Type B pancreatic cell (in vitro differentiated cells): ENCODE measurements at places on chromosomes 1 and 21. TPM values are rescaled to one million over a fixed set of nuclear protein-coding genes. Genes with fewer than 3 reads are reported as not detected.

GRCh38 chr1:54813485-54814125 lies 12.5 kb upstream of the TTC22 start:
- peak; percentile 37 for DNase-seq

DNA sequence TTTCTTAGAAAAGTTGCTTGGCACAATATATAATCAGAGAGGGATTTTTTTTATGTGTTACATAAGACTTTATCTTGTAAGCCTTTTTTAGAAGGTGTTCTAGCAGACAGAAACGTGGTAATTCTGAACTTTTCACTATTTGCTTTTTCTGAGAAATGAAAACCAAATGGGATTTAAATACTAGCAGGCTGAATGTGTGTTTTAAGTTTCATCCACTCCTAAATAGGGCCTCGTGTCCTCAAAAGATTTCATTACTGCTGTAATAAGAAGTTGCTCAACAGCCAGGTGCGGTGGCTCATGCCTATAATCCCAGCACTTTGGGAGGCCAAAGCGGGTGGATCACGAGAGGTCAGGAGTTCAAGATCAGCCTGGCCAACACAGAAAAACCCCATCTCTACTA lies 44.7 kb upstream of the FMO2 start:
- no peak for DNase-seq

RGS7 gene
- total RNA-seq, result 2.2 and 2.5 TPM in 2 replicates

HES2 gene
- total RNA-seq, result 5.9 and 22.1 TPM in 2 replicates

- DNase-seq, result no peak
Observed at GRCh38 chr1:232868793-232869491, 63.7 kb downstream of the MAP10 start.

DNA sequence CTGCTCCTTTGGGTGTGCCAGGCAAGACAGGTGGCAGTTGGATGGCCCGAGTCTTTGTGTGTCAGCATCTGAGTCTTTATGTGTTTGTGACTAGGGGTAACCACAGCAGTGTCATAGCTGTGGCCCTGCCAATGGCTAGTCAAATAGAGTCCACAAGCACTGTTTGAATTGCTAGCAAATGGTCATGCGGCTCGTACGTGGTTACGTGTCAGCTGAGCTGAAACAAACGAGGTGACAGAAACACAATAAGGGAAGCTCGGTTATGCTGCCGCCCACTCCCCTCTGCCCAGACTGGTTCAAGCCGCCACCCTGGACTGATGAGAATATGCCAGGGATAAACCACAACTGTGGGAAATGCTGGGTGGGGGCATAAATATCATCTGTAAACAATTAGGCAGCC lies 174.3 kb upstream of the LMO4 start:
- DNase-seq, result no peak

DNA sequence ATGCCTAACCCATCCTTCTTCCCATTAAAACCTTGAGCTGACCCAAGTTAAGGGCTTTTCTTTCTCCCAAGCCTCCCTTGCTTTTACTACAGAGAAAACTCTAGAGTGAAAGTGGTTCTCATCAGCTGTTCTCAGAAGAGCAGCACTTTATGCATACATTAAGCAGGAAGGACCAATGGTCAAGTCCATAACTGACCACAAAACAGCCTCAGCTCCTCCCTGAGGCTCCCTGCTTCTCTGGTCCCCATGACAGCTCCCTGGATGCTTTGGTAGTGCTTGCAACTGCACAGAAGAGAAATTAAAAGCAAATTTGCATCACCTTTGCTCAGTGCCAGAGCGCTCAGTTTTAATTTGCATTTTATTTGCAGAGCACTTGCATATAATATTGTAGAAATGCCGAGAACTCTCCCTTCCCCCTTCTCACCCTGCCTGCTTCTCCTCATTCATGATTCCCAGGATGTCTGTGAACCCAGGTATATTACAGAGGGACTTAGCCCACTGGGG lies 56.1 kb downstream of the LMX1A start:
- no peak for DNase-seq

- no peak for DNase-seq
Observed at GRCh38 chr1:99455760-99456159, 190.2 kb upstream of the PALMD start.

DNA sequence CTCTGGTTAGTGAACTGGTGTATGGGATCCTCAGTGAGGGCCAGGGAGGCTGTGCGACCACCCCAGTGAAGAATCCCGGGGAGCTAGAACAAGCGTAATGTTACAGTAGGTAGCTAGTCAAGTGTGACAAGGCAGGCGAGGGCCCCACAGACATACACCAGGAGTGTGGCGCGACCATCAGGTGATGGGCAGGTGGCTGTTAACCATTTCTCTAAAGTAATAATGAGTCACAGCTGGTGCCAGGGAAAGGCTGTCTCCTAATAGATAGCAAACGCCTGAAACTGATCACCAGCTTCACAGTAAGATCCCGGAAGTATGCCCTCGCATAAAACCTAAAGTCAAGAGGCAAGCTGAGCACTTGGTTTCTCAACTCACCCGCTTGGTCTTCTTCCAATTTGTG lies 40.5 kb upstream of the TARBP1 start:
- DNase-seq, result no peak

OR2T11 gene
- total RNA-seq, result not detected in 2 replicates

LRRC53 gene
- total RNA-seq, result not detected in 2 replicates
